Activated CD4-positive, alpha-beta memory T cell treated with anti-CD3 and anti-CD28 coated beads, Interleukin-2, amount 10 ng/mL, durations not matched to agents 7 days and 5 days (primary cell): ENCODE measurements at places on chromosomes 5 and 9. TPM values are rescaled to one million over a fixed set of nuclear protein-coding genes. Genes with fewer than 3 reads are reported as not detected.

DNA sequence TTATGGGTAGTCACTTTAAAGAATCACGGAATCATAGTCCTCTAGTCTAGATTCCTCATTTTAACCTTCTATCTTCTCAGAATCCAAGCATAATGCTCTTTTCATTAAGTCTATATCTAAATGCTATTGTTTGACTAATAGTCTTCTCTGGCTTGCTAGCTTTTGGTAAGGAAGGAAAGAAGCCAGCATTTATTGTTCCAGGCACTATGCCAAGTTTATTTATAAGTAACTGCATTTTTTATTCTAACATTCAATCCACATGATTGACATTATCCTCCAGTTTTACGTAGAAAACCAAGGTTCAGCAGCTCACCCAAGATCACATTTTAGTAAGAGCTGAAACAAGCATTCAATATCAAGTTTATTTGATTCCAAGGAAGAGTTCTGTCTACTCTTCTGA is 254.2 kb downstream of the SAXO1 start:
- no peak for DNase-seq
- no peaks in the 10 kb centered on the region for H3K36me3 ChIP-seq
- no peaks in the 10 kb centered on the region for H3K4me1 ChIP-seq
- no peak overlapping the region for H3K27ac ChIP-seq

ANKRD34B gene
- total RNA-seq: not detected

DNA sequence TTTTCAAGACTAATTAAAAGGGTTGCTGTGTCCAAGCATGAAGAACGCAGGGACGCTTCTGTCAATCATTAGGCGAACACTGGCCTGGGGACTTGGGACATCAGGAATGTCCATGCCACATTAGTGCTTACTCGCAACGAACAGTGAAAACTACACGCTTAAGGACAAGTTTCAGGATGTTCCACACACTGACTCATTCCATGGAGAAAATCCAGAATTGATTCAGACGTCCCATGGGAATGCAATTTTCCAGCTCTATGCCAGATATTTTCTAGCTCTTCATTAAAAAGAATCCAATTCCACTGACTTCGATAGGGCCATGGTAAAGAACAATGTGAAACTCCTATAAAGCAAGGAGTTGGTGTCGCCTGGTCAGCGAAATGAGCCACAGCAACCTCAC is 98.2 kb downstream of the CAMSAP1 start:
- peaks cover 6% of the 10 kb centered on the region for H3K4me1 ChIP-seq
- H3K36me3 ChIP-seq: peaks cover 4% of the 10 kb centered on the region
- H3K4me3 ChIP-seq: no peak overlapping the region
- no peak for DNase-seq

GRCh38 chr5:40605295-40605958 is 74.3 kb upstream of the PTGER4 start:
- peak overlapping the region; percentile 65 for H3K27ac ChIP-seq
- DNase-seq: no peak
- no peaks in the 10 kb centered on the region for H3K27me3 ChIP-seq
- peaks cover 3% of the 10 kb centered on the region for H3K36me3 ChIP-seq

GRCh38 chr5:14438195-14438606 is 143.4 kb upstream of the OTULINL start:
- peaks cover 19% of the 10 kb centered on the region for H3K4me1 ChIP-seq
- H3K4me3 ChIP-seq: no peak overlapping the region
- H3K36me3 ChIP-seq: no peaks in the 10 kb centered on the region
- DNase-seq: no peak
- H3K27me3 ChIP-seq: peaks cover 16% of the 10 kb centered on the region
- no peak overlapping the region for H3K27ac ChIP-seq

DNA sequence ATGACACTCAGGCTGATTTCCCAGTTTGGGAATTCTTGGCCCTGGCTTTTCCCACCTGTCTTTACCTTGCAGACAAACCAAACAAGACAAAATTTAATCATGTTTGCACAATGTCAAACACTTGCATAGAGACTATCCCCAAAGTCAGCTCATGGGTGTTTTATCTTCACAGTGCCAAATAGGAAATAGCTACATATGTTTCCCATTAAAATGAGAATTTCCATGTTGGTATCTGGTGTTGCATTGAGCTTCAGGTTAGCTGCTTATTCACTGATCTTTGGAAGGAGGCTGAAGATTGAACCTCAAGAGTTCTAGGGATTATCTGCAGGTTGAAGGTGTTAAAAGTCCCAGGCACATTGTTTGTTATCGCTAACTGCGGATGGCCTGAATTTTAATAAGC is 19.5 kb downstream of the MAP1B start:
- no peak overlapping the region for H3K27ac ChIP-seq
- H3K27me3 ChIP-seq: peaks cover 49% of the 10 kb centered on the region
- no peaks in the 10 kb centered on the region for H3K4me1 ChIP-seq
- DNase-seq: no peak
